Tibial nerve (tissue), 4 donors: ENCODE measurements at places on chromosomes 4 and X. TPM values are rescaled to one million over a fixed set of nuclear protein-coding genes. Genes with fewer than 3 reads are reported as not detected.
A peak's percentile ranks its signal among the peaks of the same experiment; 100 is the strongest.

The SH3RF1 gene
- 17.9 TPM for total RNA-seq

DNA sequence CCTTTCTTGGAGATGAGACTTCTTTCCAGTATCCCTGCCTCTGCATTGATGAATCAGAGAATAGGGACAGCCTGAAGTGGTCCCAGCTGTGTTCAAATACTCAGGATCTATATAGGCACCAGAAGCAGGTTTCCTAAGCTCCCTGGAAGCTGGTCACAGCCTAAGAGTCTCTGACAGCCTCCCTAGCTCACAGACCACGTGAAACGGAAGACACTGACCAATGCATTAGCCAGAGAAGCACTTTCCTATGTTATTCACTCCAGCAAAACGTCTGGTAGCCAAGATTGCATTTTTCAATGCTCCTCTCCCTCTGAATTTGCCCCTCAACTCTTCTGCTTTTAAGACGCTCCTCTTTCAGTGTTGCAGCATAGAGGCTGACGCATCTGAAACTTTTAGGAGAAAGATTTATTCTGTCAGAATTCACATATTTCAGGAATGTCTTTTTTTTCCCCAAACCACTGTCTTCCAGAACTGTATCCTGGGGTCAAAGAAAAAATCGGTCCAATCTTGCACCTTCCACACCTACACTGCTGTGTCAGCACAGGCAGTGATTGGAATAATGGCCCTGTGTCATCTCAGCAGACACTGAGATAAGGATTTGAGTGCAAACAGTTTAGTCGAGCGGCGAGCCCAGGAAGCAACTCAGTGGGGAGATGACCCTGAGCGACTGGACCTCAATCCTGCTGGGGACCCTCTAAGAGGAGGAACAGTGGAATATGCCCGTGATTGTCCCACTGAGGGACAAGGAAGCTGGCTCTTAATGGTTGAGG, 109.4 kb downstream of the SMIM20 start:
- no peaks in the 10 kb centered on the region for H3K36me3 ChIP-seq
- no peaks in the 10 kb centered on the region for H3K27me3 ChIP-seq
- DNase-seq: no peak
- H3K27ac ChIP-seq: peak overlapping the region; percentile 32
- no peaks in the 10 kb centered on the region for H3K4me1 ChIP-seq

- no peak for DNase-seq
- H3K4me1 ChIP-seq: no peaks in the 10 kb centered on the region
- H3K27me3 ChIP-seq: no peaks in the 10 kb centered on the region
These were observed 11.5 kb upstream of the ADGRG2 start for GRCh38 chrX:19133784-19134183.

- no peak overlapping the region for H3K27ac ChIP-seq
- no peaks in the 10 kb centered on the region for H3K36me3 ChIP-seq
- no peaks in the 10 kb centered on the region for H3K27me3 ChIP-seq
- no peaks in the 10 kb centered on the region for H3K4me1 ChIP-seq
- DNase-seq: no peak
- no peak overlapping the region for H3K4me3 ChIP-seq
These were observed 103.3 kb upstream of the RBPJ start for GRCh38 chr4:26217481-26217880.

- no peaks in the 10 kb centered on the region for H3K27me3 ChIP-seq
- no peak overlapping the region for H3K27ac ChIP-seq
- no peaks in the 10 kb centered on the region for H3K36me3 ChIP-seq
- DNase-seq: no peak
These were observed 743.3 kb upstream of the AGA start for GRCh38 chr4:178185517-178185916.

GRCh38 chr4:2417765-2418649, at the start of gene ZFYVE28:
Gene ZFYVE28, minus strand, starts transcription at chr4:2418645. Its CDS starts 322 bp downstream, at chr4:2418323.
- no peak for DNase-seq
- H3K27ac ChIP-seq: peak within 1 kb of the TSS; percentile 68
- peak within 1 kb of the TSS; percentile 50 for H3K4me3 ChIP-seq
- H3K36me3 ChIP-seq: no peaks in the 10 kb centered on the region

DNA sequence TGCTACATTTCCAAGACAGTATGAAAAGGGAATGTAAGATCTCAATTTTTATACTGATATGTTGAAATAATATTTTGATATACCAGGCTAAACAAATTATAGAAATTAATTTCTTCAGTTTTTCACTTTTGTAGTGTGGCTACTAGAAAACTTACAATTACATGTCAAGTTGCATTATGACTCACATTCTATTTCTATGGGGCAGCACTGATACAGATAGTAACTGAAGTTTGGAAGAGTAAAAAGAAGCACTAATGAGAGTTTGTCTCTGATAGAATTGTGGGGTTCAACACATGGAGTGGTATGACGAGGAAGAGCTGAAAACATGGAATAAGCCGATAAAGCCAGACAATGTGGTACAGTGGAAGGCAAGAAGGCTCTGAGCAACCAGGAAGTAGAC, 95.6 kb downstream of the NR3C2 start:
- H3K36me3 ChIP-seq: no peaks in the 10 kb centered on the region
- no peak for DNase-seq
- no peaks in the 10 kb centered on the region for H3K27me3 ChIP-seq
- H3K4me3 ChIP-seq: no peak overlapping the region
- H3K4me1 ChIP-seq: no peaks in the 10 kb centered on the region
- H3K27ac ChIP-seq: no peak overlapping the region

DNA sequence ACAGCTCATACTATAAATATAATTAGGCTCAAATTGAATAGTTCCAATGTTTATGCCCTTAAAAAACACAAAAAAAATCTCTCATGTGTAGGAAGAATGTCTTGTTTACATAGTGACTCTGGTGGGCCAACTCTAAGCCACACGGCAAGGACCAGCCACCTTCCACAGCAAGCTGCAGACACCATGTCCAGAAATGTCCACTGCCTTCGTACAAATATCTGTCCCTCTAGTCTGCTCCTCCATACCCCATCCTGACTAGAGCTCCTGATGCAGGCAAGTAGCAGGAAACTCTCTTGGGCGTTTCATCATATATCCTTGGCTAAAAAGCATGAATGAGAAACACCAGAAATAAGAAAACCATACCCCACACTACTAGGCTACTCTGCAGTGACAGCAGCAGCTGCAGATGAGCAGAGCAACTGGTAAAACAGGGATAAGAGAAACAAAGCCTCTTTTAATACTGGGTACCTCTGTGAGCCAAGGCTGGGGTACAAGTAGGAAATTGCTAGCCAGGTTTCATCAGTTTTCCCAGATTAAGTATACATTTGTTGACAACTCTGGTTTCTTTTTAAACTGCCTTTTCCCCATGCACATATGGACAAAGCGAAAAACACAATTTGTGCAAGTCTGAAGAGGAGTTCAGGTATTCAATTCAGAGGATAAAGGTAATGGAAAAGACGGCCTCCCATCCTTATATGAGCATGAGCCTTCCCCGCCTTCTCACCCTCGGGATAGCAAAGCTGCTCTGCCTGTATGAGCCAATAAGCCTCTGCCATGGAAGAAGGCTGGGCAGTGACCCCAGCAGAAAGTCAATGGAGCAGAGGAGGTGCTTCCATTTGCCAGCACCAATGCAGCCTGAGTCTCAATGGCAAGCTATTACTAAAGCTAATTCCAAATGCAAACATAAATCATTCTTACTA, 245.4 kb downstream of the DCLK2 start:
- no peak overlapping the region for H3K27ac ChIP-seq
- no peak for DNase-seq
- no peaks in the 10 kb centered on the region for H3K27me3 ChIP-seq
- H3K4me1 ChIP-seq: no peaks in the 10 kb centered on the region

GRCh38 chrX:25020905-25021449, 5.2 kb upstream of the ARX start:
- no peak for DNase-seq
- no peak overlapping the region for H3K4me3 ChIP-seq
- H3K27me3 ChIP-seq: peaks cover 2% of the 10 kb centered on the region
- no peaks in the 10 kb centered on the region for H3K36me3 ChIP-seq
- H3K4me1 ChIP-seq: no peaks in the 10 kb centered on the region
